ENCODE measurements at places on chromosomes 4 and X. TPM values are rescaled to one million over a fixed set of nuclear protein-coding genes. Genes with fewer than 3 reads are reported as not detected.

MID1 gene
- 0.27 TPM for total RNA-seq

KIAA1210 gene
- total RNA-seq, result not detected

GRCh38 chrX:75301060-75301459 is 27.2 kb downstream of the UPRT start:
- DNase-seq, result no peak

GRCh38 chr4:151675411-151675971 is 85.3 kb downstream of the GATB start:
- no peak for DNase-seq

TRAM1L1 gene
- not detected for total RNA-seq

GRCh38 chr4:38152721-38153386 is 192.7 kb downstream of the PTTG2 start:
- no peak for DNase-seq

DNA sequence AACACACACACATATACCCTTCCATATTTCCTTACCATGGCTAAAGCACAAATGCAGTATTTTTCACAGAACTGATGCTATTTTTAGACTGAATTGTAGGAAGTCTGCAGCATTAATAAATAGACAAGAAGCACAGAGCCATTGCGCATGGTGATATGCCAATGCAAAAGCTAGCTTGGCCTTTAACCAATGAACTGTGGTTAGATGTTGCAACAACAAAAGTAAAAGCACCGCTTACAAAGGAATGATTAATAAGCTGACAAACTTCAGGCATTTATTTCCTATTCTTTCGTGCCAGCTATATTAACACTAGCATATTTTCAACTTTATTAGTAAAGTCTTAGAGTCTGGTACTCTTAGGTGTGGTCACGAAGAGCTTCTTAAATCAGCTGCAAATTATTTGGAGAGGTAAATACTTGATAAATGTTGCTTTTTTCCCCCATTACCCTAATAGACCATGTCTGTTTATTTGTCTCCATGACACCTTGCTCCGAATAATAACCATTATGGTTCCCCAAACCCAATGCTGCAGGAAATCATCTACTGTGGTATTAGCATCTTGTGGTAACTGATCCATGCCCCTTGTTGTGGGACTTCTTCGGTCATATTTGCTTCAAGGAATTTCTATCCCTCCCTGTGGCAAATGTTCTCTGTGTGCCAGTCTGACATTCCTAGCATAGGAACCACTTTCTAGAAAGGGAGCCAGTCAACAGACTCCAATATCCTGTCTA is 306.1 kb upstream of the TAPT1 start:
- DNase-seq, result no peak

DNA sequence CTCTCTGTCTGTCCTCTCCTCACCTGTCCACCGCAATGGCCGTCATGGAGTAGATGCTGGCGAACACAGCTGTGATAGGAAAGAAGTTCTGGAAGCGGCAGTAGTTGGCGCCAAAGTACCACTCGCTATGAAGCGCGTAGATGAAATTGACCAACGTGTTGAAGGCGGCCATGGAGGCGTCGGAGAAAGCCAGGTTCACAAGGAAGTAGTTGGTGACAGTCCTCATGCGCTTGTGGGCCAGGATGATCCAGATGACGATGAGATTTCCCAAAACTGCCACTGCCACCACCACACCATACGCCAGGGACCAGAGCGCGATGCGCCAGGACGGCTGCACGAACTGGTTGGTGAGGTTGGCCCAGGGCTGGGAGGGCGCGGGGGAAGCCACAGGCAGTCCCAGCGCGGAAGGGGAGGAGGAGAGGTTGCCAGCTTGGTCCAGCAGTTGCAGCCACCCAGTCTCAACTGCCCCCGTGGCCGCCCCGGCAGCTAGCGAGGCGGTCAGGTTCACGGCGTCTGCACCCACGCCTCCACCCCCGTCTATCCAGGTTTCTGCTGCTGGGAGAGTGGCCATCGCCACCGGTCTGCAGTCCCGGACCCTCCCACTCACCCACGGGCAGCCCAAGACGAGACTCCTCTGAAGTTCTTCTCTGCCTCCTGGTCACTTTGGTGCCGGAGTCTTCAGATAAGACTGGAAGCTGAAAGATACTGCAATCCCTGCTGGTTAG is 518 bp downstream of the TACR3 start:
- DNase-seq, result no peak

- DNase-seq, result no peak
Observed at GRCh38 chr4:10135260-10135659, 18.7 kb upstream of the WDR1 start.

ANKRD50 gene
- 0.36 TPM for total RNA-seq

TEX13B gene
- total RNA-seq, result not detected

DNA sequence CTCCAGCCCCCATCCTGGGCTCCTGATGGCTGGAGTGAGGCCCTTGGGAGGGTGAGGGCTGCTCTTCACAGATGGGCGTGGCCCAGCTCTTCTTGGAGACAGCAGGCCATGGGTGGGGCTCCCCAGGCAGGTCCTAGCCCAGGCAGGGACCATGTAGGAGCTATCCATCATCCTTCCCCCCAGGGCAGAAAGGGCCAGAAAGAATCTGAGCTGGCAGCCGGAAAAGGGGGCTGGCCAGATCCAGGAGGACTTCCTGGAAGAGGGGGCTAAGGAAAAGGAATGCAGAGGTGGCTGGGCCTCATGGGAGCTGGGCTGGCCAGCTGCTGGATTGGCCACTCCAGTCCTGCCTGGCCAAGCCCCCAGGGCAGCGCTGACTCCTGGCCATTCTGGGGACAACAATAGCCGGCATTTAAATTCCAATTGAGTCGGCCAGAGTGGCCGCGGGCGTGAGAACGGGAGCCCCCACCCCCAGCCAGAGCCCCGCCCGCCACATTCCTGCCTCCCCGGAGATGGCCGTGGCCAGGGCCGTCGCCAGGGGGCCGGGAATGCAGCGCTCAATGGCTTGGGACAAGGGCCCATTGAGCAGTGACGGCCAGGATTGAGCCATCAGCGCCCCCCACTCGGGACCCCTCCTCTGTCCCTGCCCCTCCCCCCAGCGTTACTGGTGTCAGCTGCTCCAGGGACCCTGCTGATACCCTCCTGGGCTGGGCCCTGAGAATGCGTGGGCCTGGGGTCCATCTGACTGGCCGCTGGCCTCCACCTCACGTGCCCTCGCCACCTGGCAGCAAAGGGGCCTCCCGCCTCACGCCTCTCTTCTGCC is 15.1 kb upstream of the FGFR3 start:
- no peak for DNase-seq

Measured in activated CD4-positive, alpha-beta memory T cell treated with anti-CD3 and anti-CD28 coated beads for 36 hours (primary cell).